A549 treated with ZK216348 at 1 μM for 4 hours (cell line): ENCODE measurements at places on chromosomes 4 and X. TPM values are rescaled to one million over a fixed set of nuclear protein-coding genes. Genes with fewer than 3 reads are reported as not detected.

Gene RGN
- not detected in 5 replicates for total RNA-seq

Gene IL3RA
- 0.18 to 0.95 TPM (median 0.26 TPM) in 5 replicates for total RNA-seq

Gene MAGEC2
- not detected in 5 replicates for total RNA-seq

Gene EXOC1L
- not detected in 5 replicates for total RNA-seq

Gene AFM
- total RNA-seq, result not detected in 5 replicates

Gene FGF5
- 0.27 to 0.72 TPM (median 0.32 TPM) in 5 replicates for total RNA-seq

Gene BBS7
- total RNA-seq, result 10.7 to 16.8 TPM (median 14.3 TPM) in 5 replicates

Gene PDE5A
- total RNA-seq, result 0.09 to 0.37 TPM (median 0.23 TPM) in 5 replicates

Gene MAOA
- 0.33 to 1.1 TPM (median 0.40 TPM) in 5 replicates for total RNA-seq

Gene XKRX
- total RNA-seq, result 0.12 to 0.72 TPM (median 0.45 TPM) in 5 replicates

Gene TMEM144
- 2.4 to 4.2 TPM (median 3.9 TPM) in 5 replicates for total RNA-seq

Gene CYTL1
- total RNA-seq, result not detected in 5 replicates

Gene NAP1L3
- 0.25 to 0.92 TPM (median 0.33 TPM) in 5 replicates for total RNA-seq

Gene SEL1L3
- total RNA-seq, result 21.6 to 27.2 TPM (median 23.6 TPM) in 5 replicates

Gene C4orf36
- total RNA-seq, result 0.51 to 2.0 TPM (median 1.4 TPM) in 5 replicates

Gene NLRP2B
- total RNA-seq, result not detected in 5 replicates

Gene SLIT2
- total RNA-seq, result 0.12 TPM in 1 of 5 replicates, not detected in the others

Gene PABPC4L
- 0.02 to 0.10 TPM (median 0.07 TPM) in 4 of 5 replicates, not detected in the other for total RNA-seq

Gene OTUD4
- total RNA-seq, result 8.9 to 18.5 TPM (median 15.4 TPM) in 5 replicates

Gene PLXNB3
- 2.2 to 7.0 TPM (median 5.0 TPM) in 5 replicates for total RNA-seq

Gene SSX2B
- not detected in 5 replicates for total RNA-seq

Gene SLC16A2
- total RNA-seq, result 22.6 to 27.9 TPM (median 22.9 TPM) in 5 replicates
